ENCODE measurements at places on chromosomes 5 and 9. TPM values are rescaled to one million over a fixed set of nuclear protein-coding genes. Genes with fewer than 3 reads are reported as not detected.

The NTRK2 gene
- not detected for total RNA-seq

The TOR2A gene
- total RNA-seq, result 12.9 TPM

The BAAT gene
- total RNA-seq, result 1.3 TPM

The RICTOR gene
- total RNA-seq, result 25.7 TPM

The FIBCD1 gene
- total RNA-seq, result not detected

The OR13C3 gene
- not detected for total RNA-seq

DNA sequence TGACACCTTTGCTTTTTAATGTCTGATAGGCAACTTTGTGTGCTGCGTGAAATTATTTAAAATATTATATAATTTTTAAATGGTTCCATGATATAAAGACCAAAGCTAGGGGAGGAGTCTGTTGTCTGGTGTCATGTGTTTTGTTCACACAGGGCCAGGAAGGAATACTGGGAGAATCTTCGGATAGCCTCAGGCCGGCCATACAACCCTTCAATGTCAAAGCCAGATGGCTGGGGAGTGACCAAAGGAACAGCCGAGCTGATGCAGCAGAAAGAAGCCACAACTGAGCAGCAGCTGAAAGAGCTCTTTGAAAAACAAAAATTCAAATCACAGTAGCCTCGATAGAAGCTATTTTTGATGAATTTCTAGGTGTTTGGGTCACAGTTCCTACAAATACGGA lies 19.2 kb downstream of the BHMT start:
- H3K36me3 ChIP-seq, result no peaks in the 10 kb centered on the region
- DNase-seq, result no peak
- H3K27ac ChIP-seq, result no peak overlapping the region
- no peaks in the 10 kb centered on the region for H3K27me3 ChIP-seq
- 0 out of 2 replicates have a peak, but pooled peaks cover 5% of the 10 kb centered on the region for H3K4me1 ChIP-seq
- H3K4me3 ChIP-seq, result no peak overlapping the region

DNA sequence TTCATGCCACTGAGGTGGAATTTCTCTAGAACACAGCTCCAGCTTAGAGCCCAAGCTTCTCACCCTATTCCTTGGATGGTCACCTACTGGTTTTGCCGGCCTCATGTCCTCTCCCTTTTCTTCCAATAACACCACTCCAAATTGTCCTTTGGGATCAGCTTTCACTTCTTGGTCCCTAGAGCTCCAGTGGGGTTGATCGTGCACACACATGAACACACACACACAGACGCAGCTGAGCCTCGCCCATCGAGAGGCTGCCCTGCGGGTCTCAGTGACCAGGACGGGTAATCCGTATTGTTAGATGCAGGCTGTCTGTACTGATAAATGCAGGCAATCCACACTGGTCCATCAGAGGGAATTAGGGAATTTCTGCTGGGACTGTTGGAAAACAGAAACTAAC lies 6.9 kb downstream of the COL23A1 start:
- H3K4me3 ChIP-seq, result no peak overlapping the region
- H3K4me1 ChIP-seq, result no peaks in the 10 kb centered on the region
- DNase-seq, result no peak

DNA sequence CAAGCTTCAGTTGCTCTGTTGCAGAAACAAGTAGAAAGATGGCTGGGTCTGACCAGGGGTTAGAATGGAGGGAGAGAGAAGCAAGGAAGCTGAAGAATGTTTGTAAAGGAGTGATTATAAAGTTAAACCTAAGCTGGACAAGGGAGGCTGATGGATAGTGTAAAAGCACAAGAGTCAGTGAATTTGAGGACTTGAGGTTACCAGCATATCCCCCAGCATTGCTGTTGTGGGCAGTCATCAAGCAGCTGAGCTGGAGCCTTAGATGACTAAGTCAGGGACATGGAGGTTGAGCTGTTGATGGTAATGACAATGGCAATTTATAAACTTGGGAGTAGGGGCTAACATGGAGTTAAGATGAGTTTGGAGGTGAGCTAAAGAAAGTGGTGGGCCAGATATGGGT lies 131.5 kb downstream of the ERCC6L2 start:
- H3K27me3 ChIP-seq, result no peaks in the 10 kb centered on the region
- no peak overlapping the region for H3K27ac ChIP-seq
- no peak for DNase-seq
- 0 out of 2 replicates have a peak, but pooled peaks cover 1% of the 10 kb centered on the region for H3K36me3 ChIP-seq

- H3K4me3 ChIP-seq, result no peak overlapping the region
- H3K4me1 ChIP-seq, result no peaks in the 10 kb centered on the region
- H3K27ac ChIP-seq, result no peak overlapping the region
Measured at GRCh38 chr9:85658716-85659115, 83.0 kb downstream of the AGTPBP1 start.

- DNase-seq, result no peak
- H3K4me1 ChIP-seq, result peaks cover 16% of the 10 kb centered on the region
- peak overlapping the region; percentile 77 for H3K27ac ChIP-seq
- no peaks in the 10 kb centered on the region for H3K27me3 ChIP-seq
- H3K4me3 ChIP-seq, result peak overlapping the region; percentile 86
Measured at GRCh38 chr9:127803507-127804352, 1.0 kb downstream of the FPGS start.

GRCh38 chr9:36023260-36024048 lies 13.3 kb upstream of the RECK start:
- no peak overlapping the region for H3K4me3 ChIP-seq
- DNase-seq, result peak; percentile 76
- no peaks in the 10 kb centered on the region for H3K36me3 ChIP-seq

DNA sequence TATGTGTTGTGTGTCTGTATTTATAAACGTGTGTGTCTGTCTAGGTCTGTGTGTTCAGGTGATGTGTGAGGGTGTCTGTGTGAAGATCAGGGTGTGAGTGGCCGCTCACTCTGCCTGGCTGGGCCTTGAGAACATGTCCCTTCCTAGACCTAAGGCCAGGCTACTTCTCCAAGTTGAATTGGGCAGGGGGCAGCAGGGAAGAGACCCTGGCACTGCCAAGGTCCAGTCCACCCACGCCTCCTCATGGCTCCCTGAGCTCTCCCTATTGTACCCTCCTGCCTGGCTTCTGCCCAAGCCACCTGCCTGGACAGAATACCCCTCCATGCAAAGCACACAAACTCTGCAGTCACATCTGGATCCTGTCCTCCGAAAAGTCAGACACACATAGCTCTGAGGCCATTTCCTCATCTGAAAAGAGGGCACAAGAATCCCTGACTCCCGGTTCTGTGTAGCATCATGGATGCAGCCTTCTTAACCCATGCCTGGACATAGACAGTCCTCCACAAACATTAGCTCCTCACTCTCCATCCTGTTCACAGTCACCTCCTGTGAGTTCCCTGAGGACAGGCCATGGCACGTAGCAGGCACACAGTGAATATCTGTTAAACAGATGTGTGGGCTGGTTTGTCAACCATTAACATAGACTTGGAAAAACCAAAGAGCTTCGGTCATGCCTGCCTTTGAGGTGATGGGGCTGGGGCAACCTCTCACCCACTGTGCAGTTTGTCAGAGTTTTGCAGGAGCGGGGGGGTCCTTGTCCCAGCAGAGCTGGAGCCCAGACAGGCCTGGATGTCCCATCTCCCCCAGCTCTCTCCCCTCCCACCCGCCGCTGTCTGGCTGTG lies 167.8 kb upstream of the MVB12B start:
- no peak overlapping the region for H3K4me3 ChIP-seq
- H3K27me3 ChIP-seq, result no peaks in the 10 kb centered on the region
- DNase-seq, result no peak
- H3K36me3 ChIP-seq, result no peaks in the 10 kb centered on the region
- H3K27ac ChIP-seq, result no peak overlapping the region
- H3K4me1 ChIP-seq, result no peaks in the 10 kb centered on the region

DNA sequence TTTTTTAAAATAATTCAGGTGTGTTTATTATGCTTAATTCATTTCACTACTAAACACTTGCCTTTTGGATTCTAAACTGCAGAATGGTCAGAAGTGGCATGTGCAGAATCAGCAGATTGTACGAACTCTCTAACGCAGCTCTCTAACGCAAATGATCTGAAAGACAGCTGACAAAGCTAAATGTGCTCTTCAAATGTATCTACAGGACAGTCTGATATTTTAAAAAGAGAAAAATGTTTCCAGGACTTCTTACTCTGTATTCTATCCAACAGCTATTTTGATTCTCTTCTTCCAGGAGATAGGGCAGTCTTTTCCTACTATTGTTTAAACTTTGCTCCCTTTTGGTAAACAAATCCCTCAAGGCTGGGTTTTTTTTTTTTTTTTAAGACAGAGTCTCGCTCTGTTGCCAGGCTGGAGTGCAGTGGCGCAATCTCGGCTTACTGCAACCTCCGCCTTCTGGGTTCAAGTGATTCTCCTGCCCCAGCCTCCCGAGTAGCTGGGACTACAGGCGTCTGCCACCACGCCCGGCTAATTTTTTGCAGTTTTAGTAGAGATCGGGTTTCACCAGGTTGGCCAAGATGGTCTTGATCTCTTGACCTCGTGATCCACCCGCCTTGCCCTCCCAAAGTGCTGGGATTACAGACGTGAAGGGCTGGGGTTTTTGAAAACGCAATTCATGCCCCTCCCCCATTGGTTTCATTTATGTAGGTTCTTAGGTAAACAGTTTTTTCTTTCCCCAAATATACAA lies 1.2 kb downstream of the NMRK1 start:
- no peaks in the 10 kb centered on the region for H3K27me3 ChIP-seq
- DNase-seq, result no peak
- peak overlapping the region; percentile 56 for H3K4me3 ChIP-seq
- no peaks in the 10 kb centered on the region for H3K36me3 ChIP-seq

GRCh38 chr5:140549237-140550144 lies 2.0 kb downstream of the EIF4EBP3 start:
- H3K4me1 ChIP-seq, result peaks cover 13% of the 10 kb centered on the region
- no peak for DNase-seq
- no peaks in the 10 kb centered on the region for H3K27me3 ChIP-seq
- H3K4me3 ChIP-seq, result no peak overlapping the region
- H3K27ac ChIP-seq, result peak overlapping the region; percentile 64

DNA sequence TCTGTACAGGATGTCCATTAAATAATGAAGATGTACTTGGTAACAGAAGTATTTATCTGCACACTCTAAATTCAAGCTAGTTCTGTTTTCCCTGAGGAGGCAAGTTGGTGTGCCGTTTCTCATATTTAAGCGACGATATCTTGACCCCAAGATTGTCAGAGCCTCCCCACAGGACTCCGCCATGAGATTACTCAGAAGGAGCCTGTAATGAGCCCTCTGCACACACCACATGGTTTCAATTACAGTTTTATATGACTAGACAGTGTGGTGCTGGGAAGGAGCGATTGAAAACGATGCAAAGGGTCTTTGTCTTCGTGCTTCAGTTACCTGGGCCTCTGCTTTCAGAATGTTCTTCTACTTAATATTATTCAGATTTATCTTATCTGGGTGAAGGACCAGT lies 840.4 kb upstream of the WWC1 start:
- no peak overlapping the region for H3K4me3 ChIP-seq
- DNase-seq, result no peak
- H3K36me3 ChIP-seq, result no peaks in the 10 kb centered on the region
- no peak overlapping the region for H3K27ac ChIP-seq
- no peaks in the 10 kb centered on the region for H3K27me3 ChIP-seq

- no peak for DNase-seq
Measured at GRCh38 chr9:93300585-93301081, 116.7 kb downstream of the WNK2 start.

DNA sequence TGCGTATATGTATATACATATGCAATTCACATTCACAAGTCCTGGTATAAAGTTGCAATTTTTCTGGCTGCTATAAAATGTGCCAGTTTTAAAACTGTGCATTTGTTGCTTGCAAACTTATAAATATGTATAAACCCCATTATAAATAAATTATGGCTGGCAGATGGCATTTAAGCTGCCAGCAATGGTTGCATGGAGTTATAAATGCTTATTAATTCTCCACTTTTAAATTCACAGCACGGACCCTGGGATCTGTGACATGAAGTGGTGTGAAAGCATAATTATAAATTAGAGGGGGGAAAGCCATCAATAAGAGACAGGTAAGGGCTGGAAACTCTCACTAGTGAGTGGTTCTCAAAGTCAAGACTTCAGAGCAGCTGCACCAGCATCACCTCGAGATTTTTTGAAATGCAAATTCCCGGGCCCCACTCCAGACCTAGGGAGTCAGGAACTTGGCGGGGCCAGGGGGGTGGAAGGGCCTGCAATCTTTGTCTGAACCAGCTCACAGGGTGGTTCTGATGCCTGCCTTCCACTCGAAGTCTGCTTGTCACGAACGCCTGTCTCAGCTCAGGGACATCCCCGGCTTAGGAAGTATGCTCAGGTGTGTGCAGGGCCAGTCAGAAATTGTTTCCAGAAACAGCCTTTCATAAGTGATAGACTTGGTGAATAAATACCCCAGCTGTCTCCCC lies 16.9 kb downstream of the S1PR3 start:
- H3K4me3 ChIP-seq, result no peak overlapping the region
- H3K27me3 ChIP-seq, result no peaks in the 10 kb centered on the region
- H3K4me1 ChIP-seq, result no peaks in the 10 kb centered on the region
- DNase-seq, result no peak

DNA sequence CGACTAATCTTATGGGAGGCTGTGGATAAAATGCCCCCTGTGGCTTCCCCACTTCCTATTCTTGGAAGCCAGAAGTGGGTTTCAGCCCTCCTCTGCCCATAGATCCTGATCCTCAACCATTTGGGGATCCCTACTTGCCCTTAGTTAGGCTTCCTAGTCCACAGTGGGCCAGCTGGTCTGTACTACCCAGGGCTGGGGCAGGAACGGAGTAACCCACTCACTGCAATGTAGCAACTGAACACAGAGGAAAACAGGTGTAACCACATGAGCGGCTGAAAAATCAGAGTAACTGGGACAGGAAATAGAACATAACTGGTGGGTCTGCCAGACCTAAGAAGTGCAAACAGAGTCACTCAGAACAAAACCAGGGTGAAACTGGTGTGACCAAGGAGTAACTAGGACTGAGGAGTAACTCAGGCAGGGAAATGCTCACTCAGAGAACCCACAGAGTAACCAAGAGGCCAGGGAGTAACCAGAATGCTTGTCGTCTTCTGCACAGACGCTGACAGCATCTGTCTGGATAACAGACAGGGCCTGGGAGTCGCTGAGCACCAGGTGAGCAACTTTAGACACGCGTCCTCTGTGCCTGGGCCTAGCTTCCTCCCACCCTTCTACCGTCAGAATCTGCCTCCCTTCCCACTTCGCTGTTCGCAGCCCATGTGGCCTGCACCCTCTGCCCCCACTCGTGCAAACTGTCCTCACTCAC lies 1.0 kb downstream of the AQP3 start:
- H3K27ac ChIP-seq, result peak overlapping the region; percentile 62
- peaks cover 49% of the 10 kb centered on the region for H3K4me1 ChIP-seq

DNA sequence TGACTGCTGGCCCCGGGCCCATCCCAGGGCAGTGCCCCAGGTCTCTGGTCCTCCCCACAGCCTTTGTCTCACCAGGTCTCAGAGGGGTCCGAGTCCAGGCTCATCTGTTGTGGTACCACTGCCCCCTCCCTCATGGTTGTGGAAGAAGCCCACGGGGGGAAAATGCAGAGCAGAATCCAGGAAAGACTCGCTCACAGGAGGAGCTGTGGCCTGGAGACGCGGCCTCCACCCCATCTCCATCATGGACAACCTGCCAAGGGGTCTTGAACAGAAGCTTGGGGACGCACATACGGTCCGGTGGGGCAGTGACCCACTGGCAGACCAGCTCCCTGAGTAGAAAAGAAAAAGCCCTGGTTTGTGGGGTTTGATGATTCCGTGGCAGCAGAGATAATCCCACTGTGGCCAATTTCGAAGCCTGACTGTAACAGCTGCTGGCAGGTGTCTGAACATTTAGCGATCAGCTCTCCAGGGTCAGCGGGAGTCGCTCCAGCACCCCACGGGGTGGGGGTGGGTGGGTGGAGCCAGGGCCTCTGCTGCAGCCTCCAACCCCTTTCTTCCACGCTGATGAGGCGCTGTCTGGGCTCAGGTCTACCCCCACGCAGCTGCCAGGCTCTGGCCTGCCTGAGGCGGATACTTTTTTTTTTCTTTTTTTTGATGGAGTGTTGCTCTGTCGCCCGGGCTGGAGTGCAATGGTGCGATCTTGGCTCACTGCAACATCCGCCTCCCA lies 1.9 kb upstream of the GRIN1 start:
- no peaks in the 10 kb centered on the region for H3K36me3 ChIP-seq
- peaks cover 10% of the 10 kb centered on the region for H3K4me1 ChIP-seq
- no peak overlapping the region for H3K4me3 ChIP-seq

Measured in Caco-2 (cell line).